Epithelial cell of proximal tubule (primary cell): ENCODE measurements at places on chromosomes 7 and 10. TPM values are rescaled to one million over a fixed set of nuclear protein-coding genes. Genes with fewer than 3 reads are reported as not detected.

Gene PCBD1
- 122 and 165 TPM in 2 replicates for total RNA-seq

Gene GPRIN2
- total RNA-seq: 4.5 and 9.1 TPM in 2 replicates

Gene MAGI2
- total RNA-seq: 0.43 and 0.92 TPM in 2 replicates

Gene PTF1A
- total RNA-seq: not detected in 2 replicates

Gene COL1A2
- total RNA-seq: 1.0 and 10.9 TPM in 2 replicates

Gene TBX20
- total RNA-seq: 0.69 and 1.8 TPM in 2 replicates

DNA sequence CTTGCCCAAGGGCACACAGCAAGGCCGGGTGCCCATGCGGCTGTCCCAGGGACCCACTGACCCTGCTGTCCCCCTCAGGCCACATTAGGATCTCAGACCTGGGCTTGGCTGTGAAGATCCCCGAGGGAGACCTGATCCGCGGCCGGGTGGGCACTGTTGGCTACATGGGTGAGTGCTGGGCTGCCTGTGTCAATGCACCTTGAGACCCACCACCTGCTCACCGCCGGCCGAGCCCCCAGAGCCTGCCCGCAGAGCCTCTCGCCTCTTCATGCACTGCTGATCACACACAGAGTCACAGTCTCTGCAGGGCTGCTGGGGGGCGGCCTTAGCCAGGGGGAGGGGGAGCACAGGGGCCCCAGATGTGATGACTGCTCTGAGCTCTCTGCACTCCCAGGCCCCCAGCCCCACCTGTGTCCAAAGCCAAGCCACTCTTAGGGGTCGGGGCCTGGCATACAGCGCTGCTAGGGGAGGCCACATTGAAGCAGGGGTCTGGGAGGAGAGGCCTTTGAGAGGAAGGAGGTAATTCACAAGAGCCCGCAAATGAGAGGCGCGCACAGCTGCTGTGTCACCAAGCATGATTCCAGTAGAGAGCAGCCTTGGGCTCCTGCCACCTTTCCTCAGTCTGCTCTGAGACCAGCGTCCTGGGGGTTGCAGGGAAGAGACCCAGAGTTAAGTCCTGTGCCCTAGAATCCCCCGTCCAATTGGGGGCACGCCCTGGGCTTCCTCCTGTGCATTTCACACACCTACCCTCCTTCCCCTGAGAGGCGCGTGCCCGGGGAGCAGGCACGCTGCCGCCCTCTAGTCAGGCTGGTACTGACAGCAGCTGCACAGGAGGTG, 100.4 kb downstream of the RGS10 start:
- no peak for DNase-seq

DNA sequence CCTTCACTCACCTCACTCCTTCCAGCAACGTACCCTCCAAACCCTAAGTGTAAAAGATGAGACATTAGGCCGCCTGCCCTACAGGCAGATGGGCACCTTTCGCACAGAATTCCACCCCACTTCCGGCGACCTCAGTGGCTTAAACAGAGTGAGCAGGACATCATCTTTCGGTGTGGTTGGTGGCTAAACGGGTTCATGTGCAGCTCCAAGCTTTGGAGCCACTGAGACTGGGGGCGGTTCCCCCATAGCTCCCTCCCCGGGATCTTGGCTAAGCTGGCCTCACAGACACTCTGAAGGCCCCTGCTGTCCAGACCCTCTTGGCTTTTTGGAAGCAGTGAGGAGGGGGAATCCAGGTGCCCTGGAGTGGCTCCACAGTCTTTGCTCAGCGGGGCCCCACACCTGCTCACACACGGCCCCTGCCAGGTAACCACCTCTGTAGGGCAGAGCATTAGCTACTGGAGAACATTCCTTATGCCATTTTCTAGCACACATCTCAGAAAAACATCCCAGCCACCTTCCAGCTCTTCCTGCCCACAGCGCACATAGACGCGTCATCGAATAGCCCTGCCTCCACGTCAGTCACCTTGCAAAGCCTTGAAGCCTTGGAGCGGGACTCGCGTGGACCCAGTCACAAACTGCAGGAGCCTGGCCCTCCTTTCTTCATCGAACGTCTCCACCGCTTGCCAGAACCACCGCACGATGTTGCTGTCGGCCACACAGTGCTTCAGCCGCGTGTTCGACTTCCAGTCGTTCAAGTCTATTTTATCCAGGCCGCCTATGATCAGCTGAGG, 108.8 kb downstream of the SMURF1 start:
- DNase-seq: no peak

- no peak for DNase-seq
Observed at GRCh38 chr10:71770255-71770654, 3.1 kb downstream of the VSIR start.

- no peak for DNase-seq
Observed at GRCh38 chr10:90018819-90019218, 317.4 kb downstream of the KIF20B start.

DNA sequence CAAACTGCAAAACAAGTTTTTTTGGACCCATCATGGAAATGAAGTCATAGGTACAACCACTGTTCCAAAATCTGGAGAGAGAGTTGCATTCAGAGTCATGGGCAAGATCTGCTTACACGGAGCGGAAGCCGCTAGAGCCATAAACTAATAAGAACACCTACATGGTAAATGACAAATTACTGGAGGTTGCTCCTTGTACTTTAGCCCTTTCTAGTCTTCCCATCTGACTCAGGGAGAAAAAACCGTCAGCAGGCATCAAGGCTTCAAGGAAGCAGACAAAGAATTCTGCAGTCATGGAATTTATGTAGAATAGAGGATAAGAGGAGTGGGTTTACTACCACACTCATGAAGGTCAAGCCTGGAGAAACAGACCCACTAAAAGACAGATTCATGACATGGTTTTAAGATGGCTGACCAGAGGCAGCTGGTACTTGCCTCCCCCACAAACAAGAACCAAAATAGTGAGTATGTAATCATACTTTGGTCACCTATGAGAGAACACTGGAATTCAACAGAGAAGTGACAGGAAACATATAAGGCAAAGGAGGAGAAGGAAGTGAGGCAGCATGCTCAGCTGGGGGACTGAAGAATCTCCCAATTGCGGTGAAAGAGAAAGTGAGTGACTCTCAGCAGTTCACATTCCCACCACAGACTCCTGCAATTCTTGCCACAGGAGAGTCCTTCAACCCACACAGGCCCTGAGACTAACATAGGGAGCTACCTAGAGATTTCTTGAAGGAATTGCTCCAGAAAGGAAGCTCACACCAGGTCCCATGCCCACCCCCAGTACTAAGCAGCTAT, 42.4 kb upstream of the ASAH2 start:
- no peak for DNase-seq

DNA sequence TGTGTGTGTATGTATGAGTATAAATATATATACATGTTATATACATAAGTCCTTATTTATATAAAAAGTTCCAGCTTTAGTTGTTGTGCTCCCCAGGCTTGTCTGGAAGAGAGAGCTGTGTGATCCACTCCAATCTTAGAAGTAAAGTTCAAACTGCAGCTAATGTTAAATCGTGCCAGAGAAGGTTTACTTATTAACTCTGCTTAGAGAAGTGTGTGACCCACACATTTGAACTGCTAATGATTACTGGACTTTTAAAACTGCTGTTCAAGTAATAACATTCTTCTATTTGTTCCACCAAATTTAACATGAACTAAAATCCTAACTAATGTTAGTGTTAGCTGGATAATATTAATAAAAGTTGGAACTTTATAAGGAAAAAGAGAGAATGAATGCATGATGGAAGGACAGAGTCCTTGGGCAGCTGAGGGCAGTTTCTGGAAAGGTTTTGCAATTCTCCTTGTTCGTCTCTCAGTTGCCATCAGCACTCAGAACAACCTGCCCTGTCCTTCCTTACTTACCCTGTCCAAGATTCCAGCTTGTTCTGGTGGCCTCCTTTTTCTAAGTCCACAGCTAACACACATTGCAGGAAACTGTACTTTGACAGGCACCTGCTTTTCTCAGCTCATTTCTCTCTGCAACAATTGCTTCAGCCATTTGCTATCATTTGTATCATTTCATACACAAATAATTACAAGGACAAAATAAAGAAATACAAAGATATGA, 162.6 kb downstream of the FAM107B start:
- peak; percentile 89 for DNase-seq

DNA sequence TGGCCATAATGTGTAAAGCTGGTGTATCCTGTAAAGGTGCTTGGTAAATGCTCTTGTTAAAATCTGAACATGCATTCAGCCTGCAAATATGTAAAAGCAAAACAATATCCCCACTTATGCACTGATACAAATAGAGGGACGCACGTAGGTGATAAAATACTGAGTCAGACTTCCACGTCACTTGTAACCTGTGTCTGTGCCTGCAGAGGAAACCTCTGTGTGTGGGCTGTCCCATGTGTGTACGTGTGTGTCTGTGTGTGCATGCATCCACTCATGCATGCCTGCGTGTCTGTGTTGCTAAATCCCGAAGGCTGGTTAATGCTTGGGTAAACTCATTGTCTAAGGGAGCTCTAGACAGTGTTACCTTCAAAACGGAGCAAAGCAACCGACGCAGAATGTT, 68.9 kb downstream of the KLF6 start:
- DNase-seq: no peak

DNA sequence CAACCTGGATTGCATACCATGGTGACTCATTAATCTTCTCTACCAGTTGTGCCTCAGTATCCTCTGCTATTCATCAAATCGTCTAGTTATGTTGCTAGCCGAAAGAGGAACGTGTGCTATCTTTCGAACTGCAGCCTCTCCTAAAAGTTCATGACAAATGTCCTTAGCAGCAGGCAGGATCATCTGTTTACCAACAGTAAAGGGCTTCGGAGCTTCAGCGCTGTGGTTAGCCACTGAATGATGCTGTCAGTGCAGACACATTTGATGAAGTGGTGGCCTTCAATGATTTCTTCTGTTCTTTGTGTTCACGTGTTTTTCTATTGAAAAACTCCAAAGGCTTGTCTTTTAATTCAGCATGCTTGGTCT, 68.8 kb downstream of the CSTF2T start:
- no peak for DNase-seq

GRCh38 chr10:85650791-85651496, 715.7 kb downstream of the GRID1 start:
- DNase-seq: no peak

DNA sequence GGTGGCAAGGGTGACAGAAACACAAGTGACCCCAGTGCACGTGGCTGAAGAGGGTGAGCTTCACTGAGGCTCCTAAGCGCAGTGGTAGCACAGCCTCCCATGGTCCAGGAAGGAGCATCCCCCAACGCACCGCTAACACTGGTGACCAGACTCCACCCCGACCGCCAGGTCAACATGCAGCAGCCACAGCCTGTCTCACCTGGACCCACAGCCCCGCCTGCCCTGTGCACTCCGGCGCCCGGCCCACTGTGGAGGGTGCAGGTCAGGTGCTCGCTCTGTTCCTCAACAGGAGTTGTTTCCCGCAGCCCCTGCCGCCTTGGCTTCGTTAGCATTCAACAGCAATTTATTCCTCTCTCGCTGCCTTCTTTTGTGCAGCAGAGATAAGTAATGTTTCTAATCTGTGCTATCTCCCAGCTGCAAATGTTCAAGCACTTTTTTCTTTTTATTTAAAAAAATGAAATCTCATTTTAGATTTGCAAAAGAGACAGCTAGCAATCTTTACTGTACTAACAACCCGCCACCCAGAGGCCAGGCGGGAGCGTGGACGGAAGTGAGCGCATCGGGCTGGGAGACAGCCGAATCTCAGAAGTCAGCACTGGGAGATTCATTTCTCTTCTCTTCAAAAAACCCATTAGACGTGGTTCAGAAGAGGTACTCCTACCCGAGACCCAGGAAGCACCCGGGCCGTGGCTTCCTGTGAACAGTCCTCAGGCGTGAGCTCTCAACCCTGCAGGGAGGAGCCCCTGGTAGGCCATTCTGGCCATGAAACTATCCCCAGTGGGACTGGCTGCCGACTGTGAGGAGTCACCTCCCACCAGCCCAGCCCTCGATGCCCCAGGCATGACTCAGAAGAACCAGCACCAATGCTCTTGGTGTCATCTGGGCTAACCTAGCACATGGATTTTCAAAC, 133.4 kb downstream of the MAD1L1 start:
- no peak for DNase-seq

DNA sequence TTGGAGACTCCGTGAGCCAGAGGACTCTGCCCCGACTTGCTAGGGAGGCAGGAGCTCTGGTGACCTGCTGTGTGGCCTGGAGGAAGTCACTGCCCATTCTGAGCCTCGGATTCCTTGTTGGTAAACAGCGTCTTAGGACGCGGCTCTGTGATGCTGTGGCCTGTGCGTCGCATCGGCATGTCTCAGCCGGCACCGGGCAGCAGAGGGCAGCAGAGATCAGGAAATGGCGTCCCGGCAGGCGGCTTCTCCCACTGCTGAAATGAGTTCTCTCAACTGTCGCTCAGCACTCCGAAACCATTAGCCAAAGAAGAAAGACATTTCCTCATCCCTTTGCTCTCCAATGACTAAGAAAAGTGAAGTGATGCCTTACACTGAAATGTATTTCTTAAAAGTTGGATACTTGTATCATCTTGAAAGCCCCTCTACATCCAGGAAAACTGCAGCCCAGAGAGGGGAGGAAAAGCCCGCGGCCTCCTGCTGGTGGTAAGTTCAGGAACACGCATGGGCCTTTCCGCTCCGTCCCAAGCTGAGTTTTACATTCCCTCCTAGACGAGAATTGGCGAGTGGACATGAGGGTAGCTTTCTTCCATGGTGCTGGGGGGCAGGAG, 91.7 kb downstream of the WDR11 start:
- DNase-seq: peak; percentile 12

DNA sequence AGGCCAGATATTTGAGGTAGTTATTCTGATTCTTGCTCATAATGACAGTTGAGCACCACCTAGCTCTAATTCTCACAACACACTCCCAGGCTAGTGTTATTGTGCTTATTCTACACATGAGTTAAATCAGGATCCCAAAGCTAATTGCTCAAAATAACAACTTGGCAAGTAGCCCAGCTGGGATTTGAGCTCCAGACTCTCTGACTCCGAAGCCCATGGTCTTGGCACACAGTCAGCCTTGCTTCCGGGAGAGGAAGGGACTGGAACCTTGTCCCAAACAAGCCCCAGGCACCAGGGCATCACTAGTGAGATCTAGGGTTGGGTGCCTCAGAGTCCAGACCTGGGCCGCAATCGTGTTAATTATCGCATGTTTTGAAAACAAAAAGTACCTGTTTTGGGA, 101.4 kb downstream of the GPAM start:
- no peak for DNase-seq

DNA sequence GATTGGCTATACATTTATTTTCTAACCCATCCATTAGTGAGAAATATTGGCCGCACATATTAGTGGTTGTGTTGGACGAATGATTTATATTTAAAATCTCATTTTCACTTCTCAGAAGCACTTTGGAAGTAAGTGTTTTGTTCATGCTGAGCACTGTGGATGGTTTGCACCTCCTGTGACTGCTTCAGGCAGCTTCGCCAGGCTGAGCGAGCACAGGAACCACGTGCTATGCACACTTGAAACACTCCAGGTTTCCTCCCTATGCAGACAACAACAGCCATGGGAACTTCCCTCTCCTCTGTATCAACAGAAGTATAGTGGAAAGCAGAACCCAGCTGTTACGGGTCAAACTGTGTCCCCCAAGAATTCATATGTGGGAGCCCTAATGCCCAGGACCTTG, 67.3 kb upstream of the WDR11 start:
- DNase-seq: no peak
